Right renal pelvis (tissue), 4 donors: ENCODE measurements at places on chromosomes 12 and 14.

GRCh38 chr14:104091061-104091926 is 5.8 kb downstream of the ASPG start:
- no peak for DNase-seq

GRCh38 chr12:29224572-29224971 is 75.5 kb downstream of the FAR2 start:
- DNase-seq = no peak

DNA sequence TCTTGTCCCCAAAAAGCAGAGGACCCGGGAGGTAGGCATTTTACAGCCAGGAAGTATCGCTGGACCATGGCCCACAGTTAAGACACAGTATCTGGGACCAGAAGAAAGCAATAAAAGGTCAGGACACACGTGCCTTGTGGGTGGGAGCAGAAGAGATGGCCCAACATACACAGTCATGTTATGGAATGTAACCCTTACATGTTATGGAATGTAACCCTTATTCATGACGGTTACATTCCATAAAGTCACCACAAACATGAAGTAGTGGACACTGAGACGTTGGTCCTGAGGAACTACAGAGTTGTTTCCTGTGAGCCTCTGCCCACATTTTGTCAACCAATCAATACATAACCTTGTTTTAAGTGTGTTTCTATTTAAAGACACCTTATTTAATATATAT is 285.6 kb upstream of the FKBP4 start:
- DNase-seq = no peak

GRCh38 chr14:105249182-105250007 is 1.1 kb downstream of the BTBD6 start:
- DNase-seq = no peak

DNA sequence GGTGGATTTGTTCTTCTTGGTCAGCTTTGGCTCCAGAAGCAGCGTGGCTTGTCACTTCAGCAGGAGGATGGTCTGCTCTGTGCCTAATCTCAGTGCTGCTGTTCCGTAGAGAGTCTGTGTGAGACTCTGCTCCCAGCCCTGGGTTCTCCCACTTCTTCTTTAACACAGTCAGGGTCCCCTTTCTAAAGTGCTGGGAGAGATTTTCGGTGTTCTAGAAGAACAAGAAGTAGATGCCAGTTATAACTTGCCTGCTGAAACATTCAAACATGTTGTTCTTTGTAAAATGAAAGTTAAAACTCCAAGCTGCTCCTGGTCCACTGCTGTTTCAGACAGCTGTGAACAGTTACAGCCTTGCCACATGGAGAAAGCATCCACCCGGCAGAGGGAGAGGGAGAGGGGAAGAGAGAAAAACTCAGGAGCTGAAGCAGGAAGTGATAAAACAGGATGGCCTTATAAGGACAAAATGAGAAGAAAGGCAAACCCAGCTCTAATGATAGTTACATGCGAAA is 55.2 kb upstream of the CERS5 start:
- DNase-seq = peak; percentile 70

DNA sequence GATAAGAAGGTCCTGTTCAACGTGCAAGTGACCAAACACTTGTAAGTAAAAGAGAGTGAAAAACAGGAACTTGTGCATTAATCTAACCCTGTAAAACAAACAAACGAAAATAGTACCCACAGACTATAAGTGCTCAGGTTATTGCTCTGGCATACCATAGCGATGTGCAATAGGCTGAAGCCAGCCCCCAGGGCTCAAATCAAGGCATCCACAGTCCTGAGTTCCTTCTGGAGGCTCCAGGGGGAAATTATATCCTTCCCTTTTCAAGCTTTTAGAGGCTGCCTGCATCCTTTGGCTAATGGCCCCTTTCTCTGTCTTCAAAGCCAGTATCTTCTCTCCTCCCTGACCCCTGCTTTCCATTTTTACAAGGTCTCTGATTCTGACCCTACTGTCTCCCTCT is 8.1 kb upstream of the CMAS start:
- DNase-seq = no peak

DNA sequence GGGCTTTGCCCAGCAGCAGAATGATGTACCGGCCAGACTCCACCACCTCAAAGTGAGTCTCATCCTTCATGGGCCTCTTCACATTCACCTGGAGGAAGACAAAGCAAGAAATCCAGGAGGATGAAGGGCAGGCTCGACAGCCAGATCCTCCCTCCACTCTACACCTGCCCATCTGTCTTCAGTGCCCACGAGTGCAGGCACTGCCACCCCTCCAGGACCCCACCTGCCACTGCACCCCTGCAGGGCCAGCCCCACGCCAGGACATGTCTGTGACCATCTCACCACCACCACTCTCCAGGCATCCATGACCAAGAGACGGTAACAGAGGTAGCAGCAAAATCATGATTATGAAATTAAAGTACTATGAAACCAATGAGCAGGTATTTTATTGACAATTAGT is 84.3 kb upstream of the ANO2 start:
- no peak for DNase-seq

- no peak for DNase-seq
Measured at GRCh38 chr12:14768823-14769405, 34.4 kb downstream of the WBP11 start.

GRCh38 chr12:11965258-11965910 is 105.4 kb upstream of the BCL2L14 start:
- DNase-seq = no peak

GRCh38 chr12:54442961-54443360 is 23.9 kb upstream of the ITGA5 start:
- DNase-seq = no peak

- DNase-seq = no peak
Measured at GRCh38 chr12:64650762-64651161, 40.5 kb downstream of the RASSF3 start.

DNA sequence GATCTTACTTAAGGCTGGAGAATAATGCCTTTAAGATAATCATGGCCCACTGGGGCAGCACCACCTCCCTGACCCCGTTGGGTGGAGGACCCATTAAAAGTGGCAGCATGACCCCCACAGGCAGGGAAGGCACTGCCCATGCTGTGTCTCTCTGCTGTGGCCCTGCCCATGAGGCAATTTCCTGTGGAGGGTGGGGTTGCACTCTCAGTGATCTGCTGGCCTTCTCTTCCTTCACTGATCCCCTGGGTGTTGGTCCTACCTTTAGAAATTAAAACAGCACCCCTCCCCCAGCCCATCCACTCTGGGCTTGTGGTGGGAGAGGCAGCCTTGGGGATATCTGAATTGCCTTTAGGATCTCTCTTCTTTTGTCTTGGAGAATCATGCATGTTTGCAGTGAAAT is 17.3 kb downstream of the KLRK1 start:
- DNase-seq = no peak

- no peak for DNase-seq
Measured at GRCh38 chr14:60807247-60807646, 72.7 kb downstream of the MNAT1 start.

GRCh38 chr14:58426670-58427280 is 556 bp downstream of the TIMM9 start:
- DNase-seq = peak; percentile 59

GRCh38 chr14:44961151-44961553 is 595 bp downstream of the KLHL28 start:
- no peak for DNase-seq

GRCh38 chr12:68159681-68160304 is at the start of gene IFNG:
Gene IFNG (minus strand): TSS chr12:68159740. CDS start chr12:68159615, 125 bp downstream.
- no peak for DNase-seq
